Liver (tissue), 10 donors: ENCODE measurements at places on chromosomes 3 and 15. TPM values are rescaled to one million over a fixed set of nuclear protein-coding genes. Genes with fewer than 3 reads are reported as not detected.

RETNLB gene
- not detected for total RNA-seq

CHRNA7 gene
- total RNA-seq, result not detected

RASL12 gene
- total RNA-seq, result 0.70 TPM

DNA sequence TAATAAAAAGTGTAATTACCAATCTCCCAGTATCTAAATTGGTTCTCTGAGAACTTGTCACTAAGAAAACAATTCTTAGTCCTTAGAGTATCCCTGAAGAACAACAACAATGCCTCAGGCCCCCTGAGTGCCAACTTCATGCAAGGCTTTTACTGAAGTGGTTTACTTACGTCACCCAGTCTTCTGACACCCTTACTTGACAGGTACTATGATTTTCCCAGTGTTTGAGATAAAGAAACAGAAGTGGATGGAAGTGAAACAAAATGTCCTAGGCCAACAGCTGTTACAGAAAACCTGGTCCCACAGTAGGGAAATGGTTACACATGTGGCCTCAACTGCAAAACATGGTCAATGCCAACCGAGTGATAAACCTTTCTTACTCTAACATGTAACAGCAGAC lies 331.1 kb downstream of the FOXP1 start:
- no peak overlapping the region for H3K27ac ChIP-seq
- H3K4me1 ChIP-seq, result peaks cover 13% of the 10 kb centered on the region
- no peaks in the 10 kb centered on the region for H3K36me3 ChIP-seq
- H3K27me3 ChIP-seq, result no peaks in the 10 kb centered on the region

DNA sequence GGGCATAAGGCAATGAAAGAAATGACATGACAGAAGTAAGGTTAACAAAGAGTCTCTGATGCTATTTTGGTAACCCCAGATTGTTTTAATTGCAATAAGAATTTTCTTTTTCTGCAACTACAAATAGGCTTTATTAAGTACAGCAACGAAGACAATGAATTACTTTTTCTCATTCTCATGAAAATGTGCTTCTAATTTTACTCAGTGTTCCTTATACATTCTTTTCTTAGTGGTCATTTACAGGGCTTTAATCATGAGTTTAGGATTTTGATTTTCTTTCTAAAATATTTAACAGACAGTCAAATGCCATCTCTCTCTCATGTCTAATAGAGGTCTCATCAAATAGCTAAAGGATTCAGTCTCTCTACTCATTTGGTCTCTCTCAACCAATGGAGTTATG lies 452.1 kb downstream of the RAP2B start:
- DNase-seq, result no peak
- no peaks in the 10 kb centered on the region for H3K36me3 ChIP-seq
- no peaks in the 10 kb centered on the region for H3K27me3 ChIP-seq

GRCh38 chr15:53693729-53694475 lies 65.6 kb downstream of the WDR72 start:
- no peak overlapping the region for H3K27ac ChIP-seq
- H3K36me3 ChIP-seq, result no peaks in the 10 kb centered on the region
- no peaks in the 10 kb centered on the region for H3K27me3 ChIP-seq
- DNase-seq, result no peak

- H3K4me3 ChIP-seq, result no peak overlapping the region
- peaks cover 19% of the 10 kb centered on the region for H3K4me1 ChIP-seq
- peaks cover 29% of the 10 kb centered on the region for H3K36me3 ChIP-seq
These were observed 4.7 kb downstream of the GORASP1 start for GRCh38 chr3:39102504-39103323.

DNA sequence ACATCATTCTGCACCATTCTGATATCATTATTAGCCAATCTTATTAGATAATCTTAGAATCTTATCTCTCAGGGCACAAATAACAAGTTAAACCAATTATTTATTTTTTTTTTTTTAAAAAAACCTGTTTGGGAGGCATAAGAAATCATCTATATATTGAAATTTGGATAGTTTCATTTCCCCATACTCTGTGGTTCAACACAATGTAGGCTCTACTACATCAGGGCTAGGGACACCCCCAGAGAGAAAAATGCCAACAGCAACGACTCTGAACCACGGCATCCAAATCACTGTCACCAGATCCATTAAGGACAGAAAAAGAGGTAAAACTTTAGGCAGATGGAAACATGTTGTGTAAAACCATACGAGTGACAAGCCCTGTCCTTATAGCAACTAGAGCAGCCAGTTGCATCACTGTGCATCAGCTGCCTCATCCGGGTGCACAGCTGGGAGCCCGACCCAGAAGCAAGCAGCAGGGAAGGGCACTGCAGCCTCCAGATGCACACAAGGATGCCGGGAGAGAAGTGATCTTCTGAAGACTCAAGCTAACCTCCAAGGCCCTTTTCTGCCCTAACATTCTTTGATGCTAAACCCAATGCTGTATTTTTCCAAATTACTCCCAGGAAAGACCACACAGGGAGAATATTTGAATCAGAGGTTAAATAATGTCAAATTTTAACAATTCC lies 381.1 kb downstream of the CTNNB1 start:
- H3K4me3 ChIP-seq, result no peak overlapping the region
- no peaks in the 10 kb centered on the region for H3K36me3 ChIP-seq
- H3K27ac ChIP-seq, result no peak overlapping the region
- H3K4me1 ChIP-seq, result peaks cover 5% of the 10 kb centered on the region
- H3K27me3 ChIP-seq, result no peaks in the 10 kb centered on the region
- no peak for DNase-seq

DNA sequence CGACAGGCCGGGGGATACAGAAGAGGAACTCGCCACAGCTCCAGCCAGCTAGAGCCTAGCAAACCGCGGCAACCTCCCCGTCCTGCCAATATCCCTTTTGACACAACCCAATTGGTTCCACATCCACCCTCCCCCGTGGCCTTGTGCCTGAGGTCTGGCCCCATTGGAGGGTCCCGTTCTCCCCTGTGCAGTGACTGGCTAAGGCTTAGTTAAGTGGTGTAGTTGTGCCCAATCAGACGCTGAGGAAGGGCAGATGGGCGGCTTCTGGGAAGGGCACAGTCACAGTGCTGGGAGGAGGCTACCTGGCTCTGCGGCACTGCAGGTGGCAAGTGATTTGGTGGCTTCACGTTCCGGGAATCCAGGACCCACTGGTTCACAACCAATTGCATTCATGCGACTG lies 78.6 kb downstream of the SNRK start:
- no peaks in the 10 kb centered on the region for H3K27me3 ChIP-seq
- peaks cover 2% of the 10 kb centered on the region for H3K4me1 ChIP-seq
- no peak overlapping the region for H3K4me3 ChIP-seq

- DNase-seq, result no peak
- H3K27me3 ChIP-seq, result no peaks in the 10 kb centered on the region
- H3K36me3 ChIP-seq, result no peaks in the 10 kb centered on the region
These were observed 686.5 kb upstream of the GOLIM4 start for GRCh38 chr3:168782193-168782592.

GRCh38 chr3:44339181-44340057 lies 853 bp downstream of the TCAIM start:
- peak overlapping the region; percentile 65 for H3K4me3 ChIP-seq
- no peaks in the 10 kb centered on the region for H3K36me3 ChIP-seq
- H3K27me3 ChIP-seq, result no peaks in the 10 kb centered on the region

DNA sequence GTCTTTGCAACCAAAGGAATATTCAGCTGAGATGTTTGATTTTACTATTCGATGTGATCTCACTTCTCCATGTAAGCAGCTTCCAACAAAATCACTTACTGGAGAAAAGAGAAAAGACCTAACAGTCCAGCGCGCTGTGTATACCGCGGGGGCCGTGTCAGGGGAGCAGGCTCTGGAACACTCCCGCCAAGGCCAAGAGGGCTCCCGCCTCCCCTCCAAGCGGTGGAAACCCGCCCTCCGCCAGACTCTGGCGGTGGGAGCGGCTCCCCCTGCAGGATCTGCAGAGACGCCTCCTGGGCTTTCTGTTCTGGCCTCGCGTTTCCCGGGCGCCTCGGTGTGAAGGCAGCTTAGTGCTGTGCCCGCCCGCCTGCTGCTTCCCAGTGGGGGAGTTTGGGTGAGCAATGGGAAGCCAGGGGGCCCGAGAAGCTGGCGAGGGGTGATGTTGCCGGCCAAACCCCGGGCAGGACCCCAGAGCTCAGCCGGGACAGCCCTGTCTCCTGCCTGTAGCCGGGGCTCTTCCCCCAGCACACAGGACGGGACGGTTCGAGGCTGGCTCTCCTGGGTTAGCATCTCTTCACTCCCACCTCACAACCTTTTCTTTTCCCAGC lies 36.3 kb downstream of the CHST14 start:
- DNase-seq, result peak; percentile 76
- H3K36me3 ChIP-seq, result no peaks in the 10 kb centered on the region
- peaks cover 23% of the 10 kb centered on the region for H3K4me1 ChIP-seq
- H3K27ac ChIP-seq, result no peak overlapping the region
- no peaks in the 10 kb centered on the region for H3K27me3 ChIP-seq

DNA sequence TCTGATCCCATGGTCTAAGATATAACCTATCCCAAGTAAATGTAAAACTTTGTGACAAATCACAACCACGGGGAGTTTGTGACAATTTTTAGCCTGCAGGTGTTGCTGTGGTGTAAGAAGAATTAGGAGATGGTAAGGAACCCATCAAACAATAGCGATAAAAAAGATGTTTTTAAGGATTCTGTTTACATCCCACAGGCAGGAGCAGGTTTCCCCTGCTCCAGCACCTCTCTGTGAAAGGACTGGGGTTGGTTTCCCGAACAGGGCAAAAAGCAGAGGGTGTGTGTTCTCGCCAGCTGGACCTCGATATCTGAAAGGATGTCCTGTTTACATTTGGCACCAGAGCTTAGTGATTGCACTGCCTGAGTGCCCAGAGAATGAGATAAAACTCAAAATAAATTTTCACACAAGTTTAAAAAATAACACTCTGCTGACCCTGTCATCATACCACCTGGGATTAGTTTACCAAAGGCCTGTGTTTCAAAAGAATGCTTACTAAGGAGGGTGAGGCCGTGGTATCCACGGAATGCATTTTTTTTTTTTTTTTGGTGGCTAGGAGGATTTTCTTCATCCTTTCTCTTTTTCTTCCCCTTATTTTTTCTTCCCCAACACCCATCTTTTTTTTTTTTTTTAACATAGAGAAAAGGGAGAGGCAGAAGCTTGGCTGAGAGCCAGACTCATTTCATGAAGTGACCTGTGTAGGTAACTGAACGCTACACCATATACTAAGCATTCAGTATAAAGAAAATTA lies 151.8 kb upstream of the DPH6 start:
- no peaks in the 10 kb centered on the region for H3K27me3 ChIP-seq
- no peak overlapping the region for H3K27ac ChIP-seq
- no peaks in the 10 kb centered on the region for H3K36me3 ChIP-seq
- H3K4me1 ChIP-seq, result peaks cover 13% of the 10 kb centered on the region
- DNase-seq, result no peak
- H3K4me3 ChIP-seq, result no peak overlapping the region

DNA sequence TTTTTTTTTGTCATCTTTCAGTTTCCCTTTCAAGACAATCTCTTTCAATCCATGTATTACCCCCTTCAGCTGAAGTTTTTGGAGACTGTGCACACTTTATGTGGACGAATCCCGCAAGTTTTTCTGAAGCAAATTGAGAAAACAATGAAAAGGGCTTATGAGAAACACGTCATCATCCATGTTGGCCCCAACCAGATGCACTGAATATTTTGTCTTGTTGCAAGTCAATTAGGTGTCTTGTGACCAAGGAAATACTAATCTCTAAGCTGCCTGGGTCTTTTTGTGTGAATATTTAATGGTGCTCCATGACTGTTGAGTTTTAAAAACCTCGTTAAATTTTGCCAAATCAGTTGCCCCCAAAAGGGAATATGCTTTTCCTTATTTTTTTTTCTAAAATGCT lies 21.7 kb upstream of the PPP4R2 start:
- no peaks in the 10 kb centered on the region for H3K36me3 ChIP-seq
- H3K4me1 ChIP-seq, result peaks cover 9% of the 10 kb centered on the region
- no peak overlapping the region for H3K4me3 ChIP-seq
- no peak for DNase-seq
- no peak overlapping the region for H3K27ac ChIP-seq

DNA sequence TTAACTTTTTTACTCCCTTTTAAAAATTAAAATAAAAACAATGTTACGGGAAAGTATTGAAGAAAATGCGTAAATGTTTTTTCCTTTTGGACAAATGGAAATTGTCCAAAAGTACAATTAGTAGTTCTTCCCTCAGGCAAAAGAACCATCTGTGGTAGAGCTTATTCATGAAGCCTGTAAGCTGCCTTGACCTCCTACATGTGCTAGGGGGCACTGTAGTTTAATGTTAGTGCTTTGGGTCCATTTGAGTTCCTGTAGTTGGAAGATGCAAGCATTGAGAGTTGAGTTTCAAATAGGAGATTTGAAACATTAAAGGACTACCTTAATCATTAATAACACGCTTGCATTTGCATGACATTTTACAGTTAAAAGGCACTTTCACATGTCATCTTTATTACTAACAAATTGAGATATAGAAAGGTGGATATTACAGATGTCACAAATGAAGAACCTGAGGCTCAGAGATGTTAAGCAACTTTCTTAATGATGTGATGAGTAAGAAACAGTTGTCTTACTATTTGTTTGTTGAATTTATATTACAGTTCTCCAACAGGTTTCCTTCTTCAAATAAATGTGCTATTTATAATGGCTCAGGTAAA lies 1.8 kb upstream of the ZNF385D start:
- no peak overlapping the region for H3K27ac ChIP-seq
- no peaks in the 10 kb centered on the region for H3K27me3 ChIP-seq
- no peaks in the 10 kb centered on the region for H3K4me1 ChIP-seq
- H3K36me3 ChIP-seq, result no peaks in the 10 kb centered on the region

GRCh38 chr3:132117642-132118041 lies 82.8 kb upstream of the CPNE4 start:
- DNase-seq, result no peak
- H3K4me1 ChIP-seq, result no peaks in the 10 kb centered on the region
- no peak overlapping the region for H3K4me3 ChIP-seq
- H3K27ac ChIP-seq, result no peak overlapping the region
- H3K36me3 ChIP-seq, result no peaks in the 10 kb centered on the region
